Camera-type eye (tissue), 1 donor: ENCODE measurements at places on chromosomes 11 and 22. TPM values are rescaled to one million over a fixed set of nuclear protein-coding genes. Genes with fewer than 3 reads are reported as not detected.

Gene SMTNL1
- 0.88 TPM for total RNA-seq

Gene LINC01488
- total RNA-seq = 0.38 TPM

Gene POTEH
- not detected for total RNA-seq

Gene NELL1
- 14.2 TPM for total RNA-seq

Gene MRGPRE
- 0.44 TPM for total RNA-seq

Gene NNMT
- 2.1 TPM for total RNA-seq

Gene GAL
- total RNA-seq = not detected

Gene SYT8
- 9.7 TPM for total RNA-seq

Gene PDGFB
- total RNA-seq = 10.4 TPM

Gene FOSL1
- not detected for total RNA-seq

Gene TSGA10IP
- not detected for total RNA-seq

Gene OR8H3
- not detected for total RNA-seq

Gene APOBEC3H
- not detected for total RNA-seq

Gene TSPAN32
- 3.3 TPM for total RNA-seq

Gene KCNQ1OT1
- 10.4 TPM for total RNA-seq
